ENCODE measurements at places on chromosomes 16 and 17.
A peak's percentile ranks its signal among the peaks of the same experiment; 100 is the strongest.

- DNase-seq, result no peak
Measured at GRCh38 chr17:50604513-50604912, 30.2 kb upstream of the ABCC3 start.

GRCh38 chr17:66547151-66547865, 244.9 kb downstream of the PRKCA start:
- no peak for DNase-seq

DNA sequence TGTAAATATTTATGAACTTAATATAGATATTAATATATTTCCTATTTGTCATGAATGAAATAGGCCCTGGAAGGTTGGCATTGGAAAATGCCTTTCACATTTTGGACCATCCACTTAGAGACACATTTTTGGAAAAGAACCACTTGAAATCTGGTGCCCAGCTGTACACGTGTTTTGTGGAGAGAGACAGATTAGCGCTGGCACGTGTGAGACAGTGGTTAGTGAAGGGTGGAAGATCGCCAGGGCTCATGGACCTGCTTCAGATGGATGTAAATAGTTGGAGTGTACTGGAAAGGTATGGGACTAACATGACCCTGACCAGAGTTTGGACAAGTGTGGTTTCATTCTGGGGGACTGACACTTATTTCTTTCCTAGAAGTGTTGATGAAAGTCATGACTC, 222.9 kb downstream of the PRKCA start:
- DNase-seq, result no peak

DNA sequence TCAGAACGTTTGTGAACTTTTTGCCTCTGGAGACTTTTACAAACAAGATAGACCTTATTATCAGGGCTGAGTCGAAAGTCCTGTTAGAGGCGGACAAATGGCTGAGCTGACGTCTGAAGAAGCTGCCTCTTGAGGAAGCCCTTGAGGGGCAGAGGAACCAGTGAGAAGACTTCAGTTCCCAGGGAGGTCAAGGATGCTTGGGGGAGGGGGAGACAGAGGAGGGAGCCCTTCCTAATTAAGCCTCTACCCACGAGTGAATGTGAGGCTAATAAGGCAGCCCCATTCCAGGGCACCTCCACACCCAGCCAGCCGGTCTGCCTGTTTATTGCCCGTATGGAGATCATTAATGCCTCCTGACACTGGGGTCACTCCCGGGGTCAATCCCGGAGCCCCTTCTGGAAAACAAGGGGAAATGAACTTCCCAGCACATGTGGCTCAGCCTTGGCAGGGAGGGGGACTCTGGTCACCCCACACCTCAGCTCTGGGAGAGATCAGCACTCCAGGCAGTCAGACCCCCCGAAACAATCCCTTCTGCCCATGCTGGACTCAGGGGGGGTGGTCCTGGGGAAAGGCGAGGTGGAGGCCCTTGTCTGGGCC, 9.2 kb upstream of the TBX4 start:
- no peak for DNase-seq

DNA sequence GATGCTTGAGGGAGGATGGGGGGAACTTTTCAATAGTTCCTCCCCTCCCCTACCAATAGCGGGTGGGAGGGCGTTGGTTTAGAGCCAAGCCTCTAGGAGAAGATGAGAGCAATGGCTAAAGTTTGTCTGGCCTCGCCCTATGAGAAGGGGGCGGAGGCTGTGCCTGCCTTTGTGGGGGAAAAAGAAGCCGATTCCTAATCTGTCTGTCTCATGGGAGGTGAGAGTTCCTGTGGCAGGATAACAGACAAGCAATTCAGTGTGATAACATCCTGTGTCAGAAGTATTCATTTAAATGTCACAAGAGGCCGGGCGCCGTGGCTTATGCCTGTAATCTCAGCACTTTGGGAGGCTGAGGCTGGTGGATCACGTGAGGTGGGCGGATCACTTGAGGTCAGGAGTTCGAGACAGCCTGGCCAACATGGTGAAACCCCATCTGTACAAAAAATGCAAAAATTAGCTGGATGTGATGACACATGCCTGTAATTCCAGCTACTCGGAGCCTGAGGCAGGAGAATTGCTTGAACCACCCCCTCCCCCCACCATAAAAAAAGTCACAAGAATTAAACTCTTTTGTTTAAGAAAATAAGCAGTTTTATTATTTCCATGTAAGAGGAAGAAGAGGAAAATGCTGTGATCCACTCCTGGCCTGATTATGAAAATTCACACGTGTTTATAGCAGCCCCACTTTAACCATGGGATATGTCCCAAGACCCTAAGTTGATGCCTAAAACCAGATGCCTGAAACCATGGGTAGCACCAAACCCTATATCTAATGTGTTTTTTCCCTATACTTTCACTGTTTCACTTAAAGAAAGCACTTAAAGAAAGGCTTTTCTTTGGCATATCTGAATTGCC, 1.7 kb downstream of the SLFN5 start:
- DNase-seq, result peak; percentile 90

GRCh38 chr16:50881956-50882355, 140.1 kb downstream of the CYLD start:
- DNase-seq, result no peak

DNA sequence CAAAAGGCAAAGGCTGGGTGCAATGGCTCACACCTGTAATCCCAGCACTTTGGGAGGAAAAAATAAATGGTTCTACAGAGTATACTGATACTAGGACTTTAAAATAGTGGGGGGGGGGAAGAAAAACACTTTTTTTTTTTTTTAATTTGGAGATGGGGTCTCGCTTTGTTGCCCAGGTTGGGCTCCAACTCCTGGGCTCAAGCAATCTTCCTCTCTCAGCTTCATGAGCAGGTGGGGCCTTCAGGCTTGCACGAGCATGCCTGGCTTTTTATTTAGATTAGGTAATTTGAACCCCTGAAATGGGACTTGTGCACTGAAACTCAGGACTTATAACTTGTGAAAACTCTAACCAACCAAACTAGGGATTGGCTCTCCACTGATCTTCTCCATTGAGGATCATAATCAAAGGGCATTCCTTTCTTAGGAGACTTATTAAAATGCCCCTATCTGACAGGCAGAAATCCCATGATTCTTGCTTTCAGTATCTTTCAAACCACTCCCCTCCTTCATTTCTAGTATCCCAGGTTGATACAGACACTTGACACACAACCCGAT, 16.9 kb downstream of the GRB2 start:
- DNase-seq, result no peak

GRCh38 chr16:17420816-17421215, 49.9 kb downstream of the XYLT1 start:
- DNase-seq, result no peak

GRCh38 chr16:88742896-88743605, 36.7 kb downstream of the CTU2 start:
- DNase-seq, result no peak

DNA sequence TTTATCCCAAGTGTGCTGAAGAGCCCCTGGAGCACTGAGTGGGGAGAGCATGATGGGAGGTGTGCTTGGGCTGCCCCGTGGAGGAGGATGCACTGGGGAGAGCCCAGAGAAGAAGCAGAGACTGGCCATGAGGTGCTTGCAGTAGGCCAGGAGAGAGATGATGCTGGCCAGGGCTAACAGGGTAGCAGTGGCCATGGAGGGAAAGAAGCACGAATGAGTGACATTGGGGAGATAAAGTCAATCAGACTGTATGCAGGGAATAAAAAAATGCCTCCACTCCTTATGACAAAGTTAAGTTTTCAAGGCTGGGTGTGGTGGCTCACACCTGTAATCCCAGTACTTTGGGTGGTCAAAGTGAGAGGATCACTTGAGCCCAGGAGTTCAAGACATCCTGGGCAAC, 5.4 kb upstream of the TMEM220 start:
- no peak for DNase-seq

GRCh38 chr17:32927724-32928585, at the start of gene TMEM98:
TMEM98 (plus strand) TSS chr17:32928153; CDS start chr17:32931529, 3,376 bp downstream.
- DNase-seq, result no peak

GRCh38 chr16:8905168-8905762, 23.1 kb downstream of the LITAFD start:
- DNase-seq, result no peak

DNA sequence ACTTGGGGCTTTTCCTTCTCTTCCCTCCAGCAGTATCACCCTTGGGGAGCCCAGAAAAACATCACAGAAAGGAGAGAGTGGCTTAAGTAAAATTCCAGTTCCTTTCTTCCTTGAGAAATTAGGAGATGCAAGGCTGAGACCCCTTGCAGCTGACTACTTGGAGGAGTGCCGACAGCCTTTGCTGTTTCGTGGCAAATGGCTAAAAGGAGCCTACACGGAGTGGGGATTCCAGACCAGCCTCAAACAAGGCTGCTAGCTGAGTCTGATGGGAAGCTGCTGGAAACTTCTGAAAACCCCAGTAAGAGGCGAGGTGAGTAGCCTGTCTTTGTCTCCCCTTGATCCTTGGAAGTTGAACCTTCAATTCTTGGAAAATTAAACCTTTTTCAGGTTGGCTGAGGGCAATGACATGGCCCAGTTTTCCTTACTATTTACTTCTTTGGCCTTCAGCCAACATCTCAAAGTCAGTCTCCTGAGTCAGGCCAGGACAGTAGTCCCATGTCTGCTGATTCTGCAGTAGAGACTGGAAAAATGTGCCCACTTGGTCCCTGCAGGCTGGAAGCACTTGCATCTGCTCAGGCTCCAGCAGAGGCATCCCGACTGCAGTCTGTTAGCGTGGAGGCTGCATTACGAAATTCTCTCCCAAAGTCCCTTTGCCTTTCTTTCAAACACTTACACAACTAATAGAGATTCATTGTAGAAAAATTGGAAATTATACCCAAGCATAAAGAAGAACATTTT, 23.4 kb downstream of the SMIM36 start:
- DNase-seq, result no peak

- DNase-seq, result no peak
Measured at GRCh38 chr16:77748421-77749005, 26.2 kb downstream of the NUDT7 start.
